ENCODE measurements at places on chromosomes 7 and 10.

- no peak for DNase-seq
Observed at GRCh38 chr7:22442187-22442881, 57.7 kb downstream of the STEAP1B start.

- DNase-seq = no peak
Observed at GRCh38 chr7:42506097-42506496, 269.1 kb upstream of the GLI3 start.

GRCh38 chr7:28075674-28076358 lies 104.8 kb downstream of the JAZF1 start:
- no peak for DNase-seq

DNA sequence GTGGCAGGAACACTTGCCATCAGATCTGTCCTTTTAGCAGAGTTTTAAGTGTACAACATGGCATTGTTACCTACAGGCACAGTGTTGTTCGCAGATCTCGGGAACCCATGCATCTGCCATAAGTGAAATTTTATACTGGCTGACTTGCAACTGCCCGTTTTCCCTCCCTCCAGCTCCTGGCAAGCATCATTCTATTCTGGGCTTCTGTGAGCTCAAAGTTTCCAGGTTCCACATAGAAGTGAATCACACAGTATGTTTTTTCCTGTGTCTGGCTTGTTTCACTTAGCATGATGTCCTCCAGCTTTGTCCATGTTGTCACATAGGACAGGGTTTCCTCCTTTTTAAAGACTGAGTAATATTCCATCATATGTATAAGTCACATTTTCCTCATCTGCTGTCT lies 56.6 kb downstream of the C10orf143 start:
- DNase-seq = no peak

DNA sequence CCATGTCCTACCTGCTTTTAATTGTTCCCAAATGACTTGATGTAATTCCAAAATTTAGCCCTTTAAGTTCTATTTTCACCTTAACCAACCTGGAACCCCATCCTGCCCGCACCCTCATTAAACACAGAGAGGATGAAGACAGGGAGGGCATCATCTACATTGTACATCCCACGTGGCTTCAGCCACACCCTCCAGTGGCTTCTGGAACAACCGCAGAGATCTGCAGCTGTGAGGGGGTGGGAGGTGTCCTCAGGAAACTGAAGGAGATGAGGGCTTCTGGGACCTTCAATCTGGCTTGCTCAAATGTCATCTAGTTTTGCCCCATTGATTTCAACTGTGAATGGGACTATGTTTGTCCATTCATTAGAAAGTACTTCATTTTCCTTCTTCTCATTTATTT lies 39.0 kb downstream of the AKR1B1 start:
- DNase-seq = no peak

DNA sequence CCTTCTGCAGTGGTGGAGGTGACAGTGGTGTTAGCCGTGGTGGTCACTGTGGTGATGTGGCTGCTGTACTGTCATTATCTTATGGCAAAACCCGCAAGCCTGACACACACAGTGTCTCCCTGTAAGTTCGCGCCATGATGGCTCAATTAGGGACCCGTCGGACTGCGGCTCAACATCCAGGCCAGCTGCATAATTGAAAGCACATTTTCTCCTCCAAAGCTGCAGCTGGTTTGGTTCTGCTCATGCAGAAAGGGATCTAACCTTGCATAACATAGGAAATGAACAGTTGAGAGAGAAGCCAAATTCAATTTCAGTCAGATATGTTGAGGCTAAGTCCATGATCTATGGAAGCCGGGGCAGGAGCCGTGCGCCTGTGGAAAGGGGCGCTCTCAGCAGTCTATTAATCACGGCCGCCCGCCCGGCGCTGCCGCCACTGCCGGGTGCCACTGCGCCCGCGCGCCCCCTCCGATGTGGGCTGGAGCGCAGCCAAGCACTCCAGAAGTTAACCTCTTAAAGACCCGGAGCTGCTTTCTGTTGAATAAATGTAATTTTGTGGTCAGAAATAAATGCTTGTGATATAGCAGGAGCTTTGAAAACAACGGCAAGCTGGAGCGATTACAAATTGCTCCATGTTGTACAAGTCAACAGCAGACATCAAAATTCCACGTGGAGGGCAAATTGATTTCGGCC lies 227.7 kb downstream of the CUX1 start:
- DNase-seq = no peak

DNA sequence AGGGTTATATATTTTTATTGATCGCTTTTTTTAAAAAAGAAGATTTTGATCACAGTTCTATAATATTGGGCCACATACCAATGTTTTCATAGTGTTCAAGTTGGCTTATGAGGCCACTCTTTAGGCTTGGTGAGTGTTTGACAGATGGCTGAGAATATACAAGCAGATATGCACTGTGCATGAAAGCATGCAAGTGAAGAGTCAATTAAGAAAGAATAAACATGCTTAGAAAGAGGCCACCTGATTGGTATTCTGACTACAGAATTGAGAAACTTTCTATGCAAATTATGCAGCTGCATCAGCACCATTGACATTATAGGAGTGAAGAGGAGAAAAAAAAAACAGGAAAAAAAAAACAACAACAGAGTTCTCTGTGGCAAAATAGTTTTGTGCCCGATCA lies 39.9 kb downstream of the CABCOCO1 start:
- no peak for DNase-seq

DNA sequence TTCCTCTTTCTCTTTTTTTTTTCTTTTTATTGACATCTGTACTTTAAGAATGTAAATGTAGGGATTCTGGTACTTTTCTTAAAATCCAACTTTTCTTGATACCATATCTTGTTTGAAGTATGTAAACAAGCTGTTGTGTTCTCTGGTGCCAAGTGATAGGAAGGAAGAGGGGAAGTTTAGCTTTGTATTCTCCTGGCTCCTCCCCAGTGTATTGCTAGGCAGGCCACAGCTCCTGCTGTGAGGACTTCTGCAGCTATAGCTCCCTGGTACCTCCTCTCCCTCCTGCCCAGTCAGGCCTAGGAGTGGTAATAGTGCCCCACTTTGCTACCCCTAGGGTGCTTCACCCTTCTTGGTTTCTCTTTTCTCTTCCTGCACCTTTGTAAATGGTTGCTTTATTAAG lies 45.3 kb upstream of the SP8 start:
- no peak for DNase-seq

- DNase-seq = no peak
Observed at GRCh38 chr10:824497-824896, 107.0 kb downstream of the LARP4B start.

- no peak for DNase-seq
Observed at GRCh38 chr7:45131891-45132290, 20.4 kb upstream of the TBRG4 start.

DNA sequence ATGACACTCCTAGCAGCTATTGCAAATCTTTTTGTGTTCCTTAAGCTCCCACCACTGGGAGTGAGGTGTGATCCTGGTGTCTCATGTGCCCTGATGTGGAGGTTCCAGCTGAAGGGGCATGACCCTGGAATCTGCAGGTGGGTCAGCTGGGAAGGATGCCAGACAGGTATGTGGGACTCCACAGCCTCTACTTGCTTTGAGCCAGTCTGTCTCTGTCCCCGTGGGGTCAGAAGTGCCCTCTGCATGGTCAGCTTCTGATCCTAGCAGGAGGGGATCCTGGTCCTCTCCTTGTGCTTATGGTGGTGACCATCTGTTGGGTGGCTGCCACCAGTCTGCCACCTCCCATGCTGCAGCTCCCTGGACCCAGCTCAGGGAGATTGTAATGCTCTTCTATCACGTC lies 51.1 kb upstream of the COMTD1 start:
- no peak for DNase-seq

DNA sequence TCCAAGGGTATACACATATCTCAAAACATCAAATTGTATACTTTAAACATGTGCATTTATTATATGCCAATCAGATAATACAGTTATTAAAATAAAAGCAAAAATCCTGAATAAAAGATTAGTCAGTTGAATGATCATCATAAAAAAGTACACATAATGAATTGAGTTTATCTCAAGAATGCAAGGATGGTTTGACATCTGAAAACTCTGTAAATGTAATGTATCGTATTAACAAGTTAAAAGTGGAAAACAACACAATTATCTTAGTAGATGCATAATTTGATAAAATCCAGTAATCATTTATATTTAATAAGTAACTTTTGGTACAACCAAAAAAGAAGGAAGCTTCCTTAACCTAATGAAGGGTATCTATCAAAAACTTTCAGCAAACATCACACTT lies 86.6 kb downstream of the COL28A1 start:
- DNase-seq = no peak

DNA sequence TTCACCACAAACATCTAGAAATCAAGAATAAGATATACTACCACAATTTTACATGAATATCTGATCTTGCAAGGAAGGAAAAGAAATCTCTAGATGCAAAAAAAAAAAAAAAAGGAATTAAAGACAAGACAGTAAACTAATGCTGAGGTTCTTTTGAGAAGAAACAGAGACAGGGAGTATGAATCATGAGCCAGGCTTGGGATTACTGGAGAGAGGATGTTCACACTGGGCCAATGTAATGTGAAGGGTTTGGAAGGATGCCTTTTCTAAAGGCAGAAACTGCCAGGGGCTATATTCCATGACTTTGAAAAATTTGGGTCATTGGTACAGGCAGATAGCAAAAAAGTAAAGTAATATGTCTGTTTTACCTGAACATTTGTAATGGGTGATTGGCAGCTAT lies 573.0 kb upstream of the IGFBP3 start:
- no peak for DNase-seq

- no peak for DNase-seq
Observed at GRCh38 chr10:111146025-111146640, 69.3 kb downstream of the ADRA2A start.
